ENCODE measurements at places on chromosomes 13 and 19. TPM values are rescaled to one million over a fixed set of nuclear protein-coding genes. Genes with fewer than 3 reads are reported as not detected.

GRCh38 chr19:843180-843835 is 2.5 kb downstream of the PRTN3 start:
- DNase-seq = no peak

GRCh38 chr19:14333101-14333871 is 48.0 kb upstream of the ADGRE5 start:
- no peak for DNase-seq

- DNase-seq = no peak
Observed at GRCh38 chr13:28339419-28339818, 155.5 kb downstream of the FLT1 start.

DNA sequence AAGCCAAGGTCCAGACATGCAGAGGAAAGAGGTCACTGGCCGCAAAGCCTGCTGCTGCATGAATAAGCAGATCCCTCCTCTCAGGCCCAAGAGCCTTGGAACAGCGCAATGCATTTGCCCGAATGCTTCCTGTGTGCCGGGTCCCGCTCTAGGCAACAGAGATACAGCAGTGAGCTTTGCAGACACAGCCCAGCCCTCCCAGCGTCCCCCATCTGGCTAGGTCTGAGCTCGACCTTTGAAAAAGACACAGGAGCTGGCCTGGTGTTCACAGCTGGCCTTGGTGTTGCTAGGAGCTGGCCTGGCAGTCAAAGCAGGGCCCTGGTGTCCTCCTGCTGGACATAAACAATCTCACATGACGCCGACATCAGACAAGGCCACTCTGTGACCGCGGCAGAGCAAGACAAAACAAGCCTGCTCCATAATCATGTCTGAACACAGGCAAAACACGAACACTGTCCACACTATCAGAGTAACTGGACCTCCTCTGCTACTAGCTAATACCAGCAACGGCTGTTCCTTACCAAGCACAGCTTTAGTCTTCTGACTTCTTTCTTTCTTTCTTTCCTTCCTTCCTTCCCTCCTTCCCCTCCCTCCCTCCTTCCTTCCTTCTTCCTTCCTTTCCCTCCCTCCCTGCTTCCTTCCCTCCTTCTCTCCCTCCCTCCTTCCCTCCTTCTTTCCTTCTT is 5.7 kb upstream of the PEX11G start:
- DNase-seq = peak; percentile 25

DNA sequence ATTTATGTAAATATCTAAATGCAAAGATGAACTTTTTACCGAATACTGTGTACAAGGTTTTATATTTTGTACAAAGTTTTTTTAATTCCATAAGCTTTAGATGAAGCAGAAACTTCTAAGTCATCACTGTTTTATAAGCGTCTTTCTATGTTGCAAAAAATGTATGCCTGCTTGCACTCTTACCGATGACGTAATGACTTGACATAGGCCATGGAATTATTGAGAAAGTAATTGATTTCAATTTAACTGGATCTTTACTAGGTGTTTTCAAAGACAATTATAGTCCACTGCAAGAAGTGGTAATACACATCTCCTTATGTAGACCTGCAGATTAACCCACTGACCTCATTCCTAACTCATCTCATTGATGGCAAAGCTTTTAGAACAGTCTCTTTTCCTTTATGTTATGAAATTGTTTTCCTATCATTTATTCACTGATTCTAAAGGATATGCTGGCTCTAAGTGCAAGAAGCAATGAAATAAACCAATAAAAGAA is 10.4 kb downstream of the DACH1 start:
- DNase-seq = no peak

- DNase-seq = no peak
Observed at GRCh38 chr13:26951581-26952177, 191.1 kb upstream of the GPR12 start.

DNA sequence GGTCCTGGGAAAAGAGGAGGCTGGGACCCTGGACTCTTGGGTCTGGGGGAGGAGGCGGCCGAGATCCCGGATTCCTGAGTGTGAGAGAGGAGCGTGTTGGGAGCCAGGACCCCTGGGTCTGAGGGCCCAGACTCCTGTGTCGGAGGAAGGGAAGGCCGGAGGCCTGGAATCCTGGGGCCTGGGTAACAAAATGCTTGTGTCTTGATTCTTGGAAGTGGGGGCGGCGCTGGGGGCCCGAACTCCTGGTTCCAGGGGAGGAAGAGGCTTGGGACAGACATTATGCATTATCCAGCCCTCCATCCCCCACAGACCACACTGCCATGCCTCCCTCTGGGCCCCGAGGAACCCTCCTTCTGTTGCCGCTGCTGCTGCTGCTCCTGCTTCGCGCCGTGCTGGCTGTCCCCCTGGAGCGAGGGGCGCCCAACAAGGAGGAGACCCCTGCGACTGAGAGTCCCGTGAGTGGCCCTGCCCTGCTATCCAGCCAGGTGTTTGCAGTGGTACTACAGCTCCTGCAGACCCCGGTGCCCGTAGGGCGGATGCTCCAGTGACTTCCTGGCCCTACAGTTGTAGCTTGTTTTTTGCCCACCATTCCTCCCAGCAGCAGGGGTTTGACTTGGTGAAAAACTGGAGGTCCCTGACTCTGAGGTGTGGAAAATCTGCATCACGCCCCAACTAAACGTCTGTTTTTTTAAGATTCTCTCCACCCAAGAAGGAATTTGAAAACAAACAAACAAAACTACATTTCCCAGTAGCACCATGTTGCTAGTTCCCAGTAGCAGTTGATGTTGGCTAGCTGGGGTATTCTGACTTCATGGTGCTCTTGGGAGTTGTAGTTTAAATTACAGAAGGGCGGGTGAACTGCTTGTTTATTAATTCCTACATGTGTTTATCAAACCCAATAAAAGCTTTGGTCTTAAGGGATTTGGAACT is 630 bp downstream of the NUCB1 start:
- peak; percentile 54 for DNase-seq

GRCh38 chr13:34065928-34066327 is 248.0 kb downstream of the RFC3 start:
- DNase-seq = no peak

DNA sequence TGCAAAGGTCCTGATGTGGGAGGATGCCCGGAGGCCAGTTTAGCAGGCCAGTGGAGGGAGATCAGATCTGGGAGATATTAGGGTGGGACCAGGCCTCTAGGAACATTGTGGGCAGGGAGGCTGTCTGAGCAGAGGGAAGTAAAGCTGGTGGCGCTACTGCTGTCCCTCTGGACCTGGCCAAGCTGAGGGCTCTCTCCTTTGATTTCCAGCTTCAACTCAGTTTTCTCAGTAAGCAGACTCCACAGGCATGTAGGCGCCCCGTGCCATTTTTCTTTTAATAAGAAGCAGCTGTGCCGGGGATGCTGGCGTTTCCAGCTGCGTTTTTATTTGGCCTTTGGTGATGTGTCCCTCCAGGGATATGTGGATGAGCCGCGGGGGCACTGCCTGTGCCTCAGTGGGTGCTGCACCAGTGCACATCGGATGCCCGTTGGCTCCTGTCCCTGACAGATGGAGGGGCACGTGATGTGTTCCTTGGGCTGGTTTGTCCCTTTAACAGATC is 6.7 kb downstream of the DNM2 start:
- DNase-seq = no peak

DNA sequence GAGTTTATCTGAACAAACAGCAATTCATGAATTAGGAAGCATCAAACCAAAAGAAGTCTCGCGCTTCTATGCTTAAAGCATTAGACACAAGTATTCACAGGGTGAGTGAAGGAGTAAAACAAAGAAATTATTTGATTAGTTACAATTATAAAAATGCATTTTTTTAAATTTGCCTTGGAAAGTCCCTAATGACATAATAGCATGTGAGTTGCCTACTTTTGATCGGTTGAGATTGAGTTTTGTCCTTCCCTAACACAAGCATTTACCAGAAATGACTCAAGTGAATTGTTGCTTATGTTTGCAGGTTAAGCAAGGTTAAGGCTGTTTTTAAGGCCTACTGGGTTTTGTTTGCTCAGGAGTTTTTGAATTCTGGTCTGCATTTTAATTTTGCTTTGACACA is 389 bp upstream of the ZNF649 start:
- no peak for DNase-seq

DNA sequence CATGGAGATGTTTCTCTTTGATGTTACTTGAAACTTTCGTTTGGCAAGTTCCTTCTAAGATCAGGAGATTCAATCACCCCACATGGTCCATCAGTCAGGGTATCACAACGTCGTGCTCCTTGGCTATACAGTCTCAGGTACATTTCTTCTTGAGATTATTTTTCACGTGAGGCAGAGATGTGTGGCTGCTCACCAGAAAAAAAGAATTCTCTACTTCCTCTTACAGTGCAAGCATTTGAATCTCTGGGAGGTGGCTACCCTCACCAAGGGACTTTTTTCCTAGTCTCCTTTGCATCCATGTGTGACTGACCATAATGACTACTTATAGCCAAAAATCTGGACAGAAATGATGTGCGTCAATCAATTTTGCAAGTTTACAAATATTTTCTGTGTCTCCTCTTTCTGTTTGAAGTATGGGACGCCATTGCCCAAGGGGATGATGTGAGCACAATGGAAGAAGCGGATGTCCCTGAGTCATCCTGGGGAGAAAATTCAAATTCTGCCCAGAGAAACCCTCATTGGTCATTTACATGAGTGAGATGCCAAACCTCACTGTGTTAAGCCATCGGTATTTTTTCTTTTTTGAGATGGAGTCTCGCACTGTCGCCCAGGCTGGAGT is 8.6 kb upstream of the LAIR2 start:
- DNase-seq = no peak

- no peak for DNase-seq
Observed at GRCh38 chr19:15623711-15624318, 8.8 kb downstream of the CYP4F8 start.

DNA sequence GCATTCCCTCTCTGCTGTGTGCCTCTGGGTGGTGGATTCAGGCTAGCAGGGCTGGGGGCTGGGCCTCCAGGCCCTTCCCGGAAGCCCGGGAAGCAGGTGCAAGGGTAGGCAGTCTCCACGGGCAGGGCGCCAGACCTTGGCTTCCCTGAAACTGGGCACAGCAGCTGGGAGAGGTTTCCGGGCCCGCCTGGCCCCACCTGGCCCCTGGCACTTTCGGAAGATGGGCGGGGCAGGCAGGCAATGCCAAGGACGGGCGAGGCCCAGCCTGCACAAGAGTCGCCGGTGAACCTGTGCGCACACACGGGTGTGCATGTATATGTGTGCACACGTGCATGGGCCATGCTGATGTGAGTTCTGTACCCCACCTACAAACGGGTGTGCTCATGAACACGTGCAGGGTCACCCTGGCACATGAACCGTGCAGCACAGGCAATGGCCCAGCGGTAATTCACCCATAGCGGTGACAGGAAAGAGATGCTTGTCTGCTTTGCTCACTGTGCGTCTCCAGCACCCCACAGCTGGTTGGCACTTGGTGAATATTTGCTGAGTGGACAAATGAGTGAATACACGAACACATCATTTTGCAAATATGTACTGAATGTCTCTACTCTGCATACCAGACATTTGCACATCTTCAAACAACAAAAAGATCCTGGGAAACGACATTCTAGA is 15.3 kb downstream of the GADD45B start:
- DNase-seq = no peak

DNA sequence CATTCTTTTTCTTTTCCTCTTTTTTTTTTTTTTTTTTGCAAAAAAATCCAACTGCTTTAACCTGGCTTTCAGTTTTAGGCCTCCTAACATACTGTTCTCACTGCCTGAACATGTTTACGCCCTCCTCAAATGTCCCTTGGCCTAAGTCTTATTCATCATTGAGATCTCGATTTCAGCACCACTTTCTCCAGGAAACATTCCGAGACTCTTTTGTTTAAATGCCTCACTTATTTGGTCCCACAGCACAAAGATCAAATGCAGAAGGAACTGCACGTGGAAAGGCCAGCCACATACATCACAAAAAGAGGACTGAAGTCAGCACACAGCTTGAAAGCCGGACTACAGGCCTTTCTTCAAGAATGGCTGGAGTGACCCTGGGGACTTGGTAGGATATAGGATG is 79.2 kb upstream of the POMP start:
- no peak for DNase-seq

GRCh38 chr19:1294688-1295087 is 9.0 kb downstream of the EFNA2 start:
- no peak for DNase-seq

DNA sequence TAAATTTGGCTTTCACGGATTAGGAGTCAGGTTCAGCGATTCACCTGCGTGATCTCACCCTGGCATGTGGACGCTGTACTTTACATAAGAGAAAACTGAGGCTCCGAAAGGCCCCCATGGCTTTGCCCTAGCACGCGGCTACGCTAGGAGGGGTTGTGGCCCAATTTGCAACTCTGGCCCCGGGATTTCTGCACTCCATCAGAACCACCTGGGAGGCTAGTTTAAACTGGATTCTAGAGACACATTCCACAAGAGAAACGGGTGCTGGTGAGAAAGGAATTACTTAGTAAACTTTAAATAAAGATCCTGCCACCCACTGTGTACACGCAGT is 6.2 kb downstream of the BCL3 start:
- no peak for DNase-seq

GRCh38 chr13:39269411-39269810 is 231.2 kb downstream of the NHLRC3 start:
- no peak for DNase-seq

DNA sequence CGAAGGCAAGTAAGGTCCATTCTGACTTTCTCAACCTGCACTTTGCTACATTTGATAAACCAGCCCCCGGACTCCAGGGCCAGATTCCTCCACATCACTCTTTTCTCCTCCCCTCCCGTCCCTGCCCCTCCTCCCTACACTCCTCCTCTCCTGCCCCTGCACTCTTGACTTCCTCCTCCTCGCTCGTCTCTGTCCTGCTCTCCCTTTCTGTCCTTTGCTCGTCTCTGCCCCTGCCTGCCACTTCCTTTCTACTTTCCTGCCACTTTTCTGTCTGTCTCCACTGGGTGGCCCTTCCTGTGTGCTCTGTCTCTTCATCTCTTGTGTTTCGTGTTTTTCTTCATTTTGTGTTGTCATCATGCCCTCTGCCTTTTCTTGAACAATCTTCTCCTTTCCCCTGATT is 7.0 kb downstream of the U2AF2 start:
- DNase-seq = no peak

- peak; percentile 81 for DNase-seq
Observed at GRCh38 chr19:34639491-34640085, 37.4 kb downstream of the SCGB2B2 start.

- DNase-seq = no peak
Observed at GRCh38 chr13:69921156-69921555, 186.5 kb upstream of the ATXN8OS start.

- no peak for DNase-seq
Observed at GRCh38 chr13:95641291-95642027, 3.0 kb downstream of the DZIP1 start.

The SIGLEC5 gene
- total RNA-seq = not detected

The THAP8 gene
- total RNA-seq = 1.6 TPM

The AXL gene
- 0.03 TPM for total RNA-seq

The ZNF30 gene
- 3.9 TPM for total RNA-seq

The RASAL3 gene
- not detected for total RNA-seq

The HSH2D gene
- total RNA-seq = not detected

The SIAH3 gene
- total RNA-seq = 1.3 TPM

The ODAD3 gene
- 0.08 TPM for total RNA-seq

The PSG5 gene
- not detected for total RNA-seq

The DOCK9 gene
- total RNA-seq = 16.2 TPM

The B3GNT3 gene
- total RNA-seq = not detected

The TPTE2 gene
- not detected for total RNA-seq

The PCDH20 gene
- total RNA-seq = 2.8 TPM

The C19orf67 gene
- total RNA-seq = not detected

Data from SK-MEL-5 (cell line).